ENCODE measurements at places on chromosomes 2 and 18.

DNA sequence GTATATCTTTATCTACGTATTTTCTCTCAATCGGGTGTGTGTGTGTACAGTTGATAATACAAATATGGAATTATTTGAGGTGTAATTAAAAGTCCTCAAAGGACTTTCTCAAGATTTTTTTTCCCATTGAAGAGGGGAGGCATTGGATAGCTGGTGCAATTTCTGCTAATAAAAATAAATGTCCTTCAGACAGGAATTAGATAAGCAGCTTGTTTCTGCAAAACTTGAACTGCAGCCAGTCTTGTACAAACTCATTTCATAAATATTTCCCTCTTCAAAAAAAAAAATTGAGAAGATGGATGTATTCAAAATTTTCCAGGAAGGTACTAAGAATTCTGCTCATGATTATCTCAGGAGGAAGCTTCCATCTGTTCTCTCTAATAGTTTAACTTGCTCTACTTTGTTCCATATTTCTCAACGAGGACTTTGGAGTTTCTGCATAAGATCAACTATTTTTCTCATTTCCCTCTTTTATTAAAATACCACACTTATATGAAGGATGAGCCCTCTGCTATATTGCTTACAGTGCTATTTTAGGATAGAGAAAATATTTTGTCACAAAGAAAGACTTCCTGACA lies 33.0 kb upstream of the GLS start:
- H3K27me3 ChIP-seq: no peaks in the 10 kb centered on the region
- no peak for DNase-seq
- H3K4me3 ChIP-seq: no peak overlapping the region
- H3K4me1 ChIP-seq: no peaks in the 10 kb centered on the region
- no peaks in the 10 kb centered on the region for H3K36me3 ChIP-seq

DNA sequence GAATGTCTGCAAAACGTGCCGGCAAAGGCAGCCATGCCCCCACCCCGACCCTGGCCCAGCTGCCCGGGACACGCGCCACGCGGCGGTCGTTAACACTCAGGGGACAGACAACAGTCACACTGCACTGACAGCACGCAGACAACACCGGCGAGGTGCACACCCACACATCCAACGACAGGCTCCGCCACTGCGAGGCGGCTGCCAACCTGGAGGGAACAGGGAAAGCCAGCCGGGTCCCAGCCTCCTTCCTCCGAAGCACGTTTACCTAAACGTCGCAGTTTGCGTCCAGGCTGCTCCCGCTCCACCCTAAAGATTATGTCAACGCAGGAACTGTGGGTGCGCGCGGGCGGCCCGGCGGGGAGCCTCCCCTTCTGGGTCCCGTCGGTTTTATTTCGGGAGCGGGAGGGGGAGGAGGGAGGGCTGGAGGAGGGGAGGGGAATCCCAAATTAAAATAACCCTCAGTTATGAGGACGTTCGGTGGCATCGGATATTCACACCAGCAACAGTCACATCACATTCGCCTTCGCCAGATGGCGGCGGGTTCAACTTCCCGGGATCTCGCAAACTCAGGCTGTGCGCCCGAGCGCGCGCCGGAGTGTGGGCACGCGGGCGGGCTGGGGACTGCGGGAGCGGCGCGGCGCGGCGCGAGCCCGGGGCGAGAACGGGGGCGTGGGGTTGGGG lies 644 bp downstream of the PTGR3 start:
- H3K27me3 ChIP-seq: no peaks in the 10 kb centered on the region
- peak overlapping the region; percentile 81 for H3K27ac ChIP-seq
- peaks cover 29% of the 10 kb centered on the region for H3K4me1 ChIP-seq
- no peaks in the 10 kb centered on the region for H3K36me3 ChIP-seq
- H3K4me3 ChIP-seq: peak overlapping the region; percentile 70
- no peak for DNase-seq

GRCh38 chr2:38744399-38744780 lies 6.8 kb downstream of the SRSF7 start:
- H3K36me3 ChIP-seq: peaks cover 63% of the 10 kb centered on the region
- H3K27ac ChIP-seq: no peak overlapping the region
- no peak for DNase-seq
- no peaks in the 10 kb centered on the region for H3K27me3 ChIP-seq
- H3K4me1 ChIP-seq: peaks cover 39% of the 10 kb centered on the region
- H3K4me3 ChIP-seq: no peak overlapping the region

GRCh38 chr2:28997847-28998735 lies 17.0 kb downstream of the TOGARAM2 start:
- no peaks in the 10 kb centered on the region for H3K36me3 ChIP-seq
- DNase-seq: no peak
- H3K27ac ChIP-seq: no peak overlapping the region
- H3K4me1 ChIP-seq: peaks cover 19% of the 10 kb centered on the region
- no peaks in the 10 kb centered on the region for H3K27me3 ChIP-seq

DNA sequence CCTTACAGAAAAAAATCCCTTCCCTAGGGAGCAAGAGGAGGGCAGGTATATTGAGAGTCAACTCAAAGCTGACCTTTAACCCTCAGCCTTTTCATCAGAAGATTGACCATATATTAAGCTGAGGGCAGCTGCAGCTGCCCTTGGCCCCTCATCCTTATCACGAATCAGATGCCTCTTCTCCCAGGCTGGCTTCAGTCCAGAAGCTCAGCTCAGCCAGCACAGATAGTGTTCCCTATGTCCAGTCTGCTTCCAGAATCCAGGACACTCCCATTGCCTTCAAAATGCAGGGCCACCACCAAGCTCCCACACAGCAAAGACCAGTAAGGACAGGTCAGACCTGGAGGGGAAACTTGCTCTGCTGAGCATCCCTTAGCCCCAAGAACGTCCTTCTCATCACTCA lies 146.1 kb downstream of the BCL11A start:
- no peaks in the 10 kb centered on the region for H3K36me3 ChIP-seq
- H3K4me1 ChIP-seq: no peaks in the 10 kb centered on the region
- H3K27ac ChIP-seq: no peak overlapping the region
- no peaks in the 10 kb centered on the region for H3K27me3 ChIP-seq

DNA sequence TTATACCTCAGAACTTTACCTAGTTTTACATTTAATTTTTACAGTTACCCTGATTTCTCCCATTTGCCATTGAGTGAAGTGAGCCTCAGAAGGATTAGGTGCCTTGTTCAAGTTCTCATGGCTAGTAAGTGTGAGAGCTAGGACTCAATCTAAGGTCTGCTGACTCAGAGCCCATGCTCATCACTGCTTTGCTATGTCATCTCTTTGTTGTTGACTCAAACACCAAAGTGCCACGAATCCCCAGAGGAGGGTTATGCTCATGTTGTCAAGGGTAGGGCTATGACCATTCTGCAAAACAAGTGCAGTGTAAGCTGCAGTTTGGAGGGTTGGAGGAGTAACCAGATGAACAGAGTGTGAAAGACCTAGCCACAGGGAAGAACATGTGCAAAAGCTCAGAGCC lies 185.4 kb upstream of the SKOR2 start:
- H3K27ac ChIP-seq: no peak overlapping the region
- no peaks in the 10 kb centered on the region for H3K27me3 ChIP-seq
- no peak overlapping the region for H3K4me3 ChIP-seq

DNA sequence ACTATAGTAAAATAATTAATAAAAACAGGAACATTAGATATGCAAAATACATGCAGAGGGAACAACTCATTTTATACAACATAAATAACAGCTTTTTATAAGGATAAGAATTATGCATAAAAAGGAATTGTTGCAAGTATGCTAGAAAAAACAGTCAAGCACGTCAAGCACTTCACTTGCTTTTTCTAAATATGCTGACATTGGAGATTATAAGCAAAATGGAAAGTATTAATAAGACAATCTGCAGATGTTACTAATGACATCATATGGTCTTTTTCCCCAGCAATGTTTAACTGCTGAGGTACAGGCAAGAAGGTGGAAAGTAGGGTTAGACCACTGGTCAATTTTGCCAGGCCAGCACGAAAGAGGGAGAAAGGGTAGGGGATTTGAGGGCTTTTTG lies 111.7 kb downstream of the HIBCH start:
- no peaks in the 10 kb centered on the region for H3K36me3 ChIP-seq
- H3K27ac ChIP-seq: no peak overlapping the region
- no peaks in the 10 kb centered on the region for H3K27me3 ChIP-seq
- H3K4me3 ChIP-seq: no peak overlapping the region

GRCh38 chr2:219505585-219505984 lies 6.9 kb downstream of the GMPPA start:
- no peak for DNase-seq
- H3K4me3 ChIP-seq: no peak overlapping the region
- peaks cover 13% of the 10 kb centered on the region for H3K27me3 ChIP-seq
- no peak overlapping the region for H3K27ac ChIP-seq

- H3K36me3 ChIP-seq: peaks cover 77% of the 10 kb centered on the region
- H3K4me1 ChIP-seq: no peaks in the 10 kb centered on the region
- H3K27me3 ChIP-seq: no peaks in the 10 kb centered on the region
- H3K4me3 ChIP-seq: no peak overlapping the region
- no peak for DNase-seq
- H3K27ac ChIP-seq: no peak overlapping the region
Measured at GRCh38 chr2:237092920-237093781, 7.5 kb downstream of the COPS8 start.

- no peaks in the 10 kb centered on the region for H3K27me3 ChIP-seq
- peak overlapping the region; percentile 90 for H3K4me3 ChIP-seq
- peaks cover 29% of the 10 kb centered on the region for H3K36me3 ChIP-seq
- DNase-seq: peak; percentile 23
- H3K27ac ChIP-seq: peak overlapping the region; percentile 76
Measured at GRCh38 chr2:175180701-175181103, 808 bp downstream of the ATP5MC3 start.
